ENCODE measurements at places on chromosomes 3 and 15.
A peak's percentile ranks its signal among the peaks of the same experiment; 100 is the strongest.

GRCh38 chr3:192229866-192230265, 497.5 kb downstream of the FGF12 start:
- no peak for DNase-seq

GRCh38 chr3:53164911-53165310, 3.9 kb downstream of the PRKCD start:
- no peak for DNase-seq

- DNase-seq, result no peak
Observed at GRCh38 chr15:37100966-37101215, 542 bp upstream of the MEIS2 start.

DNA sequence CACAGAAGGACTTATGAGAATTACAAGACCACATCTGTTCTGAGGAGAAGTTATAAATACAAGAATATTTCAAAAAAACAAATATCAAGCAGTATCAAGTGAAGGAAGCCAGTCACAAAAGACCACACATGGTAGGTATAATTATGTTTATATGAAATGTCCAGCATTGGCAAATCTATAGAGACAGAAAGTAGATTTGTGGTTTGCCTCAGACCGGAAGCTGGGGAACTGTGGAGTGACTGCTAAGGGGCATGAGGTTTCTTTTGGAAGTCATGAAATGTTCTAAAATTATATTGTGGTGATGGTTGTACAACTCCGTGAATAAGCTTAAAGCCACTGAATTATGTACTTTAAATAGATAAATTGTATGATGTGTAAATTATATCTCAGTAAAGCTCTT, 136.9 kb downstream of the FRMD5 start:
- DNase-seq, result no peak

DNA sequence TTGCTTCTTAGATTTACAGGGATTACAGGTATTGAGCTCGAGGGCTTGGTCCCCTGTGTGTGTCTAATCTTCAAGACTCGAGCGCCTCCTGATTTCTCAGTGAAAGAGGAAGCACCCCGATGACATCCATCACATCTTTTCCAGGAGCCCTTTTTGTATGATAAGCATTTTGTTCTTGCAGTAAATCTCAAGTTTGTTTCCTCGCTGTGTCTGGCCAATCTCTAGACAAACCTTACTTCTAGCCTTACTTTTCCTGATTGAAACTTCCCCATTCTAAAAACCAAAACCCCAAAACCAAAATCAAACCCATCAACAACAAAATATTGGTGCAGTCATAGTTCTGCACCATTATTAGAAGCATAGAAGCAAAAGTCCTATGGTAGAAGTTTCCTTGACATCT, 286.0 kb downstream of the NFKBIZ start:
- DNase-seq, result no peak

GRCh38 chr15:76341366-76342057, 4.9 kb downstream of the ISL2 start:
- peak; percentile 34 for DNase-seq

DNA sequence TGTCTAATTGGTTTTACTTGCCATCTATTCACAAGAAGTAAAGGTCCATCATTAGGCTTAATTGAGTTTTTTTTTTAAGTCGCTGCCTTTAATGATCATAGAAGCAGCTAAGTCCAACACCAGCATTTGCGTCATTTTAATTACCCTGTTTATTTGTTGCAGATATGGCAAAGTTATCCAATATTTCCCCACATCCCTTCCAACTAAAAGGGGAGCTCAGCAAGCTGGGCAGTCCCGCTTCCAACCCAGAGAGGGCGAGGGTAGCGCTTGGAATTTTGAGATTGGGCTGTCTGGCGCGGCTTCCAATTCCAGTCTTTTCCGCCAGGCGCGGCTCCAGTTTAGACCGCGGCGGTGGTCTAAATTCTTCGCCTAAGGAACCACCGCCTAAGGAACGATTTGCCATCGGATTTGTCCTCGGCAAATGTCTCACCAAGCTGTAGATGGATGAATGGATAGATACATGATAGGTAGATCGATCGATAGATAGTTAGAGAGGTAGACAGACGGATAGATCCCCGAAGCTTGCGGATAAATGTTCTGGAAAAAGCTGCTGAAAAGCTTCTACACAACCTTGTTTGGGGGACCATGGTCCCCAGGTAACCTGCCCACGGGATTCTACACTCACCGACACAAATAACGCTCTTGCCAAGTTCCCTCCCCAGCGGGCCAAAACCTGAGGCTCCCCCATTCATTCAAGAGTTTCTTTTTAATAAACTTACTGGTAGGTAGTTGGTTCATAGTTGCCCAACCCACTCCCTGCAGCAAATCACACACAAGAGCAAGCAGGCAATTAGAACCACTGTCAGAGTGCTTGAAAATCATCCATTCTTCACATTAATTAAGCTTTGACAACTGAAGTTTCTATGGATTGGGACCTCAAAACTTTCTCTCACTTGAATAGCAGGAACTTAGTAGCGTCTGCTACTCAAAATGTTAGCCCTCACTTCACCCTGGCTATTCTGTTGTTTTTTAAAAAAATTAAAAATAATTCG, 49.1 kb downstream of the ZIC4 start:
- DNase-seq, result no peak

GRCh38 chr3:108757404-108757982, at the start of gene RETNLB:
Gene RETNLB, minus strand, starts transcription at chr3:108757410. Its CDS starts 225 bp downstream, at chr3:108757185.
- no peak for DNase-seq

DNA sequence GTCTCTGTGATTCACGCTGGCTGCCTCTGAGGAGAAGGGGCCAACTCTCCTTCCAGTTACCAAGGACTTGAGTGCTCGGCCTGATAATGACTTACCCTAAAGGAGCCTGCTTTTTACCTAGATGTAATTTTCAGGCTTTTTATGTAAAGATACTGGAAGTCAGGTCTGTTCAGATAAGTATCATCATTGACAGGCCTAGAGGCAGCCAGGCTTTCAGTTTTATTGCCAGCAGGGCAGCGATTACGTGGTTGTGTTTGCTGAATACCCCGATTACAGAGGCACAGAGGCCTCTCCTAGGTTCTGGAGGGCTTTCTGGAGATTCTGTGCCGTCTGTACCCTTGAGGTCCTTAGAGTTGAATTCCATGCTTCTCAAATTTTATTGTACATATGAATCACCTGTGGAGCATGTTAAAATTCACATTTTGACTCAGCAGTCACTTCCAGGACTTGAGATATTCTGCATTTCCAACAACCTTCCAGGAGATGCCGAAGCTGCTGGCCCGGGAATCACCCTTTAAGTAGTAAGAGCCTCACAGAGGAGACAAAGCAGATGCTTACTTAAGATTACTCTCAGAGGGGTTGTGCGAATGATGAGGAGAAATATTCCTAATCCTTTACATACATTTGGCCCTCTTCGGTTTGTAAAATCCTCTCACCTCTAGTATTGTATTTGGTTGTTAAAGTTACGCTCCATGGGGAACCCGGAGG, 160.1 kb upstream of the BHLHE40 start:
- DNase-seq, result no peak

- DNase-seq, result no peak
Observed at GRCh38 chr15:67935244-67935643, 95.4 kb upstream of the RNU6-1 start.

DNA sequence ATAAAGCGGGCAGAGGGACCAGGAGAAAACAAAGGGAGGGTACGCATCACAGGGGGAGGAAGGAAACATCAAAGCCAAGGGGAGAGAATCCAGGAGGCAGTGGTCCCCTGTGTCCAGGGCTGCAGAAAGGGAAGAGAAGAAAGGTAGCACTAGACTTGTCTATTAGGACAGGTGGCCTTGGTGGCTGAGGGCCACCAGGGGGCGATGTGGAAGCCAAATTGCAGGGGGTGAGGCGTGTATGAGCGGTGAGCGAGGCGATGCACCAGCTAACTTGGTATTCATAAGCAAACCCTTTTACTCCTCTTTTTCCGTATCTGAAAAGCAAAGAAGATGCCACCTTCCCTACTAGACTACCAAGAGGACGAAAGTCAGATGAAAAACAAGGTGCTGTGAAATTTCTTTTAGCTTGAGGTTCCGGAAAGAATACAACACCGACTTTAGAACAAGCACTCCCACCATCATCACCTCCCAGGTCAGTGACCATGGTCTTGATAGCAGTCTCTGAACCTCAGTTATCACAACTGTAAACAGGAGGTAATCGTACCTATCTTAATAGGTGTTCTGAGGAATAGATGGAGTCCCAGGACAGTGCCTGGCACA, 654.4 kb upstream of the ADAMTS9 start:
- no peak for DNase-seq

DNA sequence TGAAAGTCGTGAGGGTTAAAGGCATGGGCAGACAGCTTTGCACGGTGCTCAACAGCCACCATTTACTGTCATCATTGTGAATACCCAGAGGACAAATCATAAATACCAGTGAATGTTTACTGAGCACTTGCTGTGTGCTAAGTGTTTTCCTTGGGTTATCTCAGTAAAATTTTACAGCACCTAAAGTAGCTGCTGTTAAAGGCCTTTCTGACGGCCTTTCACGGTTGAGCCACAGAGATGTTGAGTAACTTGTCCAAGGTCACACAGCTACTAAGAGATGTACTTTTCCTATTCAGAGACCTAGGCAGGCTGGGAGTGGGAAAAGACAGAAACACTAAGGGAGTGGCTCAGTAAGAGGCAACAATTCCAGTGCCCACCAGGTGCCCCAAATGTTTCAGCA, 393 bp upstream of the CPNE9 start:
- no peak for DNase-seq

- no peak for DNase-seq
Observed at GRCh38 chr3:133821767-133822638, 16.4 kb downstream of the SRPRB start.

GRCh38 chr15:31554261-31554660, 227.6 kb downstream of the KLF13 start:
- no peak for DNase-seq

DNA sequence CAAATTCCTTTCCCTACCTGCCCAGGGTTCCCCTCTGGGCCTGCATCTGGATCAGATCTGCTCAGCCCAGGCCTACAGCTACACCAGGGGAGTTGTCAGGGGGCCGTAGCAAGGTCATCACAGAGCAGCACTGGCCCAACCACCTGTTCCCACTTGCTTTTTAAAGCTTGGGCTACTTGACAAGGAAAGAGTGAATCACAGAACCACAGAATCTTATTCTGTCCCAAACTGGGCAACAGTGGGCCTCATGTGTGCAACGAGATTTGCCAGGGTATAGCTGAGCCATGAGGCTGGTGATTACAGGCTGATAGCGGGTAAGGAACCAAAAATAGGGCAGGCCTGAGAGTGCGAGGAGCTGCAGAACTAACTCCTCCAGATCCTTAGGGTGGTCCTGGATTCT, 66.7 kb downstream of the MYLK start:
- no peak for DNase-seq

- DNase-seq, result no peak
Observed at GRCh38 chr15:88810446-88810845, 7.2 kb downstream of the ACAN start.

DNA sequence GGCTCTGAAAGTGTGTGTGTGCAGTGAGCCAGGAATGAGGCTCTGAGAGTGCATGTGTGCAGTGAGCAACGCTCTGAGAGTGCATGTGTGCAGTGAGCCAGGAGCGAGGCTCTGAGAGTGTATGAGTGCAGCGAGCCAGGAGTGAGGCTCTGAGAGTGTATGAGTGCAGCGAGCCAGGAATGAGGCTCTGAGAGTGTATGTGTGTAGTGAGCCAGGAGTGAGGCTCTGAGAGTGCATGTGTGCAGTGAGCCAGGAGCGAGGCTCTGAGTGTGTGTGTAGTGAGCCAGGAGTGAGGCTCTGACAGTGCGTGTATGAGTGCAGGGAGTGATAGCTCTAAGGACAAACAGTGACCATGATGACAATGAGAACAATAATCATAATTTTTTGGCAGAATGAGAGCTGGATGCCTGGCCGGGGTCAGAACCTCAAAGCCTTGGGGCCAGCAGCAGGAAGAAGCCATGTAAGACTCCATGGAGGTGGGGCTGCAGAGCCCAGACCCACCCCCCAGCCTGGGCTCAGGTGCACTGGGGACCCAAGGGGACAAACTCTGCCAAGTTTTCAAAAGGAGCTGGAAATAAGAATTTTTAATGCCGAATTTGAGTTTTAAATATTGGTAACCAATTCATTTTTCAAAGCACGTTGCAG, 85.7 kb upstream of the PRR20G start:
- no peak for DNase-seq

DNA sequence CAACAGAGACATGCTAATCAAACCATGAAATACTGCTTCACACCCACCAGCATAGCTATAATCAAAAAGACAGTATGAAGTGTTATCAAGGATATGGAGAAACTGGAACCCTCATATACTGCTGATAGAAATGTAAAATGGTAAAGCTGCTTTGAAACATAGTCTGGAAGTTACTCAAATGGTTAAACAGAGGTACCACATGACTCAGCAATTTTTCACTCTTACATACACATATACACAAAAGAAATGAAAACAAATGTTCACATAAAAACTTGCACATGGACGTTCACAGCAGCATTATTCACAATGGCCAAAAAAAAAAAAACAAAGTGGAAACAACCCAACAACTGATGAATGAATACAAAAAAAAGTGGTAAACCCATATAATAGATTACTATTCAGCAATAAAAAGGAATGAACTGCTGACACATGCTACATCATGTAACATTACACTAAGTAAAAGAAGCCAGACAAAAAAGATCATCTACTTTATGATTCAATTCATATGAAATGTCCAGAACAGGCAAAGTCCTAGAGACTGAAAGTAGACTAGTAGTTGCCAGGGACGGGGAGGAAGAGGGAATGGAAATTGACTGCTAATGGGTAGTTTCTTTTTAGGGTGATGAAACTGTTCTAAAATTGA, 23.2 kb downstream of the ZNF148 start:
- no peak for DNase-seq

- no peak for DNase-seq
Observed at GRCh38 chr3:128480717-128481437, 12.1 kb downstream of the GATA2 start.

DNA sequence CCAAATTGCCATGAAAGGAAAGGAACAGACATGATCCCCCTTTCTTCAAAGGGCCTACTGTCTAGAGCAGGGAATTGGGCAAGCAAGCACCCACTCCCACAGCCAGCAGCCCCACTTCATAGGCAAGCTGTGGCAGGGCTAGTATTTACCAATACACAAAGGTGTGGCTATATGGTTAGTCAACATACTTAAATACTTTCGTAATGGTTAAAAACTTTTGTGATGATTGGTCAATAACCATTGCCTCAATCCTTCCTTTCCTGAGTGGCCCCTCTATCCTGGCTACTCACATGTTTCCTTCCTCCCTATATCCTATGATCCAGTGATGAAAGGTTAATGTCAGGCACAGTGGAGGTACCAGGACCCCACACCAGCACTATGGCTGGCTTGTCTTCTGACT, 30.1 kb upstream of the ARL8B start:
- DNase-seq, result no peak

DNA sequence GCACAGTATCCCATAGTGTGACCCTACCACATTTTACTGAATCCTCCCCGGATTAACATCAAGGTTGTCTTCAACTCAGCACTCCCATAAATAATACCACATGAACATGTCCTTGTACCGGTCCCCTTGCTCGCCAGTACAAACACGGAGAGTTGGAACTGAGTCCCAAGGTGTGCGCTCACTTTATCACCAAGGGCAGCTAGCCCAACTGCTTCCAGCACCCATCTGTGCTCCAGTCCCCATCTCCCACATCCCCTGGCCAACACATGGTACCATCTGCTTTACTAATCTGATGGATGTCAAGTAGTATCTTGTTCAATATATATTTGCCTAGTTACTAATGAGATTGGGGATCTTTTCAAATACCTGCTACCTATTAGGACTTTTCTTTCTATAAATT, 64.7 kb downstream of the ISG20 start:
- no peak for DNase-seq

- DNase-seq, result no peak
Observed at GRCh38 chr3:10468613-10469354, 36.6 kb downstream of the ATP2B2 start.

GRCh38 chr3:81105789-81106488, 655.5 kb downstream of the GBE1 start:
- DNase-seq, result no peak

Data from natural killer cell (primary cell).